ENCODE measurements at places on chromosomes 4 and X.

DNA sequence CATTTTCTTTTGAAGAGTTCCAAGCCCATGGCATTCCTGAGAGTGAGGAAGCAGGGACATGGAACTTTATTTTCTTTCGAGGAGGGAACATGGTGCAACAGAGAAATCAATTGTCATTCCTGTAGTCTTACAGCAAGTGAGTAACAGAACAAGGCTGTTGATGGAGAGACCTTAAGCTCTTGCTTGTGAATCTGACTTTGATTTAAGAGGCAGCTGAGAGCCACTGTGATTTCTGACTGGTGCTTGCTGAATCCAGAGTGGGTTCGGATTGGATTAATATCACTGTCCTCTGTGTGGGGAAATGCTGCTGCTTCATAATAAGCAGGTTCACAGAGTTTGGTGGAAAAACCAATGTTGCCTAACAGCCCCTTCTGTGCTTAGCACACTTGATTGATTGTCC lies 4.7 kb upstream of the ATP1B4 start:
- no peak for DNase-seq

- no peak for DNase-seq
Measured at GRCh38 chrX:96182366-96182765, 502.3 kb upstream of the DIAPH2 start.

GRCh38 chr4:127246963-127247952 lies 385.5 kb upstream of the INTU start:
- no peak for DNase-seq

- DNase-seq, result no peak
Measured at GRCh38 chr4:173088144-173088543, 80.5 kb upstream of the GALNT7 start.

GRCh38 chr4:159107203-159107925 lies 4.5 kb downstream of the RAPGEF2 start:
- DNase-seq, result no peak

All from fibroblast of skin of left quadriceps (primary cell).